ENCODE measurements at places on chromosomes 7 and 10. TPM values are rescaled to one million over a fixed set of nuclear protein-coding genes. Genes with fewer than 3 reads are reported as not detected.

DNA sequence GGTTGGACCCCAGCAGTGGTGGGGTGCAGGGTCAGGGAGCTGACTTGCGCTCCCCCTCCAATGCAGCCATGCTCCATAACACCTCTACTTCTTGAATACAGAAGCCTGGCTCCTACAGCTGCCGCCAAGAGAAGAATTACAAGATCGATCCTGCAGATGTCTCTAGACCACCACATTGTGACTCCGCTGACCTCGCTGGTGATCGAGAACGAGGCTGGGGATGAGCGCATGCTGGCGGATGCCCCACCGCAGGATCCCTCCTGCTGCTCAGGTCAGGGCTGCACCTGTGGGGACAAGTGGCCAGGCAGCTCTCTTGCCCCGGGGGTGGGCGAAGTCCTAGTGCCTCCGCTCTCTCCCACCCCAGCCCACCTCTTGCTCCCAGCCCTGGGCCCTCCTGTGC lies 31.7 kb downstream of the ITIH2 start:
- H3K36me3 ChIP-seq: no peaks in the 10 kb centered on the region
- DNase-seq: no peak
- H3K27me3 ChIP-seq: no peaks in the 10 kb centered on the region

GRCh38 chr7:28430616-28431015 lies 18.3 kb downstream of the CREB5 start:
- H3K27ac ChIP-seq: no peak overlapping the region
- H3K4me1 ChIP-seq: peaks cover 18% of the 10 kb centered on the region
- DNase-seq: no peak
- H3K36me3 ChIP-seq: no peaks in the 10 kb centered on the region

The NAT16 gene
- not detected for total RNA-seq

DNA sequence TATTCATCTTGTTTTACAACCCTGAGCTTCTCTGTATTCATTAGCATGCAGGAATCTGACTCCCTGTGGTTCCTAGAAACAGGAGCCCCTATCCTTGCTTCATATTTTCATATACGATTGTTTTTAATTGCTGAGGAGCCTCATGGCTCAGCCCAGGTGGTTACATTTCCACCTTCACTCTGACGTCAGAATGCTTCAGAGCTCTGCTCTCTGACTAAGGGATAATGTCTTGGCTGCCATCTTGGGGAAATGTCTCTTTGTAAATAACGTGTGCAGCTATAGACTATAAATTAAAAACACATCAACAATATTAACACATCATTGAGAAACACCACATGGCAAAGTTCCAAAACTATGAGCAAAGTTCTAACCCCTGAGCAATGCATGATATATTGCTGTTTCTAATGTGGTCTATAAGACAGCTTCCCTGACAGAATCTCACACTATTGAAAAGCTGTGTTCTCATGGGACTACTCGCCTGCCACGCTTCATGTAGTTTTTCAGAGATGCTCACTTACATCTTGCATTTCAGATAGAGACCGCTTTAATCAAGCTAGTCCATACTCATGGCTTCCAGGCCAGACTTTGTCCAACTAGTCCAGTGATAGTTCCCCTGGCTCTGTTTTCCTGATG lies 227.0 kb downstream of the SORCS3 start:
- DNase-seq: no peak
- H3K4me1 ChIP-seq: no peaks in the 10 kb centered on the region
- H3K36me3 ChIP-seq: no peaks in the 10 kb centered on the region
- H3K27me3 ChIP-seq: no peaks in the 10 kb centered on the region
- H3K27ac ChIP-seq: no peak overlapping the region

DNA sequence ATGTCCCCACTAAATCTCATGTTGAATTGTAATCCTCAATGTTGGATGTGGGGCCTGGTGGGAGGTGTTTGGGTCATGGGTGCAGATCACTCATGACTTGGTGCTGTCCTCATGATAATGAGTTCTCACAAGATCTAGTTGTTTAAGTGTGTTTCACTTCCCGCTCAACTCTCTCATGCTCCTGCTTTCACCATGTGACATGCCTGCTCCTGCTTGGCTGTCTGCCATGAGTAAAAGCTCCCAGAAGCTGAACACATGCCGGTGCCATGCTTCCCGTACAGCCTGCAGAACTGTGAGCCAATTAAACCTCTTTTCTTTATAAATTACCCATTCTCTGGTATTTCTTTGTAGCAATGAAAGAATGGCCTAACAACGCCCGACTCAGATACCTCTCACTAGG lies 6.2 kb upstream of the PSTK start:
- no peaks in the 10 kb centered on the region for H3K4me1 ChIP-seq
- DNase-seq: no peak
- H3K27ac ChIP-seq: no peak overlapping the region
- no peaks in the 10 kb centered on the region for H3K27me3 ChIP-seq
- no peaks in the 10 kb centered on the region for H3K36me3 ChIP-seq

The MRPS24 gene
- 69.0 TPM for total RNA-seq

- no peaks in the 10 kb centered on the region for H3K4me1 ChIP-seq
- no peak overlapping the region for H3K27ac ChIP-seq
- no peak overlapping the region for H3K4me3 ChIP-seq
- no peak for DNase-seq
Observed at GRCh38 chr7:4768597-4769569, 6.5 kb upstream of the AP5Z1 start.

The CCDC172 gene
- not detected for total RNA-seq

- no peaks in the 10 kb centered on the region for H3K27me3 ChIP-seq
- no peaks in the 10 kb centered on the region for H3K36me3 ChIP-seq
- no peak for DNase-seq
- no peak overlapping the region for H3K27ac ChIP-seq
- H3K4me1 ChIP-seq: no peaks in the 10 kb centered on the region
Observed at GRCh38 chr7:90920336-90920735, 324.2 kb downstream of the CDK14 start.

DNA sequence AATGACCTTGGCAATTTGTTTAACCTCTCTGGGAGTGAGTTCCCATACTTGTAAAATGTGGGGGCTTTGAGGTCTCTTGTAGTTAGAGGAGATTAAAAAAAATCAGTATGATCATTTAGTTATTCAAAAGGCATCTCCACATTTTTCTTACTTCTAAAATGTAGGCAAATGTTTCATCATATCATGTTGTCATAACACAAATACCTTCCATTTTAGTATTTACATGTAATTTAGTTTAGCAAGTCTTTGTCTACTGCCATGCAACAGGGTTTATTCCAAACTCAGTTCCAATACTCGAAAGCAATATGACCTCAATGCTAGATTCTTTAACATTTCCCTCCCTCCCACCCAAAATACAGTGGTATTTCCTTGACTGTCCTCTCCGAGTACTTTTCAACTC lies 262.8 kb upstream of the IMMP2L start:
- DNase-seq: no peak
- H3K36me3 ChIP-seq: no peaks in the 10 kb centered on the region
- no peak overlapping the region for H3K4me3 ChIP-seq

- no peaks in the 10 kb centered on the region for H3K36me3 ChIP-seq
- H3K4me1 ChIP-seq: no peaks in the 10 kb centered on the region
- no peaks in the 10 kb centered on the region for H3K27me3 ChIP-seq
- no peak for DNase-seq
- peak overlapping the region; percentile 34 for H3K27ac ChIP-seq
Observed at GRCh38 chr10:21995557-21995956, 8.0 kb downstream of the DNAJC1 start.

DNA sequence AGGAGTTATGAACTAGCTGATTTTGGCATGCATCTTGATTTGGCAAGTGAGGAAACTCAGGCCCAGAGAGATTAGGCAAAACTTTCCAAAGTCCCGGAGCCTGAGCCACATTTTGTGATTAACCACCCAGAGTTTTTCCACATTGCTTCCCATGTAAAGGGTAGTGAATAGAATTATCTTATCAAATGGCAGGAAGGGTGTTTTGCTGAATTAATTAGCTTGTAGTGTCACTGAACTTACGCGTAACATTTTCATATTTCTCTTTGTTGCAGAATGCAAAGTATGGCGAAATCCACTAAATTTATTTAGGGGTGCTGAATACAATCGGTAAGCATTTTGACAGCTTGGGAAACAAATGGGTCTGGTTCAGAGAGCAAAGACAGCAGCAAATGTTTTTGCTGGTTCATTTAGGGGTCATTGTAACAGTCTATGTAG lies 176.2 kb downstream of the ST7 start:
- DNase-seq: no peak
- no peak overlapping the region for H3K4me3 ChIP-seq
- H3K4me1 ChIP-seq: peaks cover 66% of the 10 kb centered on the region
- no peaks in the 10 kb centered on the region for H3K27me3 ChIP-seq
- H3K27ac ChIP-seq: no peak overlapping the region
- peaks cover 4% of the 10 kb centered on the region for H3K36me3 ChIP-seq

The PLEKHA8 gene
- total RNA-seq: 13.8 TPM

GRCh38 chr7:131012477-131013031 lies 278.5 kb upstream of the KLF14 start:
- H3K4me3 ChIP-seq: peak overlapping the region; percentile 2
- H3K36me3 ChIP-seq: no peaks in the 10 kb centered on the region
- H3K27ac ChIP-seq: peak overlapping the region; percentile 98
- H3K27me3 ChIP-seq: no peaks in the 10 kb centered on the region
- peaks cover 71% of the 10 kb centered on the region for H3K4me1 ChIP-seq

The FAM204A gene
- total RNA-seq: 75.7 TPM

DNA sequence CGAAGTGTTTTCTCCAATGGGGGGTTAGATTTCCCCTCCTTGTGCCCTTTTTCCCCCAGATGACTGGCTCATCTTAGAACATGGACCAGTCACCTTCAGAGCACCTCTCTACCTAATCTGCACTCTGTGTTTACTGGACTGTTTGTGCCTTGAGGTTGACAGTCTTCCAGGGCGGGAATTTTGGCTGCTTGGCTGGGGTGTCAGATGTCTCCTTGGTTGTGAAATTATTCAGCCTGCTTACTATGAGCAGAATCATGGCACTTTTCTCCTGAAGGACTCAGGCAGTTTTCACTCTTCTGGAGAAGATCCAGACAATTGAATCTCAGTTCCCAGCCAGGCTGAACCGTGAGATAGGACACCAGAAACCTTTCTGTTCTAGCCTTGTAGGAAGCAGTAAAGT lies 60.3 kb upstream of the NFKB2 start:
- no peak overlapping the region for H3K4me3 ChIP-seq
- H3K4me1 ChIP-seq: peaks cover 9% of the 10 kb centered on the region
- H3K36me3 ChIP-seq: peaks cover 7% of the 10 kb centered on the region
- H3K27ac ChIP-seq: peak overlapping the region; percentile 10
- no peaks in the 10 kb centered on the region for H3K27me3 ChIP-seq

DNA sequence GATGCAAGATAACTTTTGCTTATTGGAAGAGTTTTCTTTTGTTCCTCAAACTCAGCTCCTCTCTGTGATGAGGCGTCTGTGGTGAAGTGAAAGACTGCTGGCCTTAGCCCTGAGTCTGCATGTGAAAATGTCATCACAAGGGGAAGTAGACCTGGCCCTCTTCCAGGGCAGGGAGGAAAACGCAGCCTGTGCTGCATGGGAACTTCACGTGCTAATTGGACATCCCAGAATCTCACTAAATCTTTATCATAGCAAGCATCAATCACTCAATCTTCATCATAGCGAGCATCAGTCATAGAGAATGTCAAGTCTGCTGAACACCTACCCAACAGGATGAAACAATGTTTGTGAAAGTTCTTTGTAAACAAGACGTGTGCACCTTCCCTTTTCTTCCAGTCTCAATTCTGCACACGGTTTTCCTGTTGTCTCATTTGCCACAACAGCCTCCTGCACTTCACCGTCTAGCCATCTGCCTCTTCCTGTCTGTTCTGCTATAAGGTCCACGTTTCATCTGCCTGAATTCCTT lies 314.6 kb downstream of the FRMD4A start:
- H3K4me1 ChIP-seq: no peaks in the 10 kb centered on the region
- H3K36me3 ChIP-seq: no peaks in the 10 kb centered on the region
- no peak overlapping the region for H3K27ac ChIP-seq

DNA sequence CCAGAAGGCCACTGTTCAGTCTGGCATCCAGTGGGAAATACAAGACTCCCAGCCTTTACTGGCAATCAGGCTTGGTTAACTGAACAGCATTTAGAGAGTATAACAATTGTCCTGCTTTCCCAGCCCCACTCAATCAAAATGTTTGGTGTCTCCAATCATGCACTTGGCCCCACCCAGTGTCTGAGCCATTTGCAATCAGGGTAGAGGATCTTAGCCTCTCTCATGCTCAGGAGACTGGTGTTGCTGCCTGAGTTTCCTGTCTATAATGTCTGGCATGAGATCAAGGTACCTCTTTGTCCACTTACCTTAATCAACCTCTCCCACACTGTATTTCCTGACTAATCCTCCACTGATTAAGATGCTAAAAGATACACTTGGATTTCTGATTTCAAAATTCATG lies 290.2 kb upstream of the GHITM start:
- DNase-seq: no peak
- no peak overlapping the region for H3K4me3 ChIP-seq
- H3K4me1 ChIP-seq: no peaks in the 10 kb centered on the region
- H3K27me3 ChIP-seq: no peaks in the 10 kb centered on the region

- no peak overlapping the region for H3K4me3 ChIP-seq
- peak overlapping the region; percentile 61 for H3K27ac ChIP-seq
- H3K4me1 ChIP-seq: peaks cover 16% of the 10 kb centered on the region
- no peaks in the 10 kb centered on the region for H3K27me3 ChIP-seq
Observed at GRCh38 chr10:3754727-3755439, 30.1 kb downstream of the KLF6 start.

- peak; percentile 79 for DNase-seq
- H3K36me3 ChIP-seq: no peaks in the 10 kb centered on the region
- H3K27me3 ChIP-seq: peaks cover 13% of the 10 kb centered on the region
- H3K4me1 ChIP-seq: no peaks in the 10 kb centered on the region
- H3K27ac ChIP-seq: no peak overlapping the region
Observed at GRCh38 chr10:132808383-132809231, 22.7 kb upstream of the NKX6-2 start.

The FGFBP3 gene
- 1.2 TPM for total RNA-seq

- no peak for DNase-seq
- H3K36me3 ChIP-seq: peaks cover 5% of the 10 kb centered on the region
- no peak overlapping the region for H3K4me3 ChIP-seq
Observed at GRCh38 chr10:31906039-31906438, 22.6 kb downstream of the ARHGAP12 start.

DNA sequence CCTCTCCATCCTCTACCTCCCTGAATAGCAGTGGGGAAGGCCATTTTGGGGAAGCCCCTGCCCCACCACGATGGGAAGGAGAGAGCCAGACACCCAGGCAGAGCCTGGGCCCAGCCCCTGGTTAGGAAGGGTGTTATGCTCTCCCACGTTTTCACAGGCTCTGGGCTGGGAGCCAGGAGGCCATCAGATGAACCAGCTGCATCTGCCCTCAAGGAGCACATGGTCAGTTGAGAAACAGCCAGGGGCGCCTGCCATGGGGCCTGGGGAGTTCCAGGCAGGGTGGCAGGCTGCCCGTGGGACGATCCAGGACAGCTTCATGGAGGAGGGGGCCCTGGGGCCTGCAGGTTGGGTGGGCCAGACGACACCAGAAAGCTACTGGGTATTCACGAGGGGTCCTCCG lies 47.5 kb downstream of the CAMK2B start:
- peaks cover 15% of the 10 kb centered on the region for H3K4me1 ChIP-seq
- DNase-seq: peak; percentile 48
- peaks cover 12% of the 10 kb centered on the region for H3K27me3 ChIP-seq
- H3K36me3 ChIP-seq: no peaks in the 10 kb centered on the region
- no peak overlapping the region for H3K27ac ChIP-seq

The GBX1 gene
- total RNA-seq: not detected

All from osteoblast (primary cell).